ENCODE measurements at places on chromosomes 5 and 9. TPM values are rescaled to one million over a fixed set of nuclear protein-coding genes. Genes with fewer than 3 reads are reported as not detected.
A peak's percentile ranks its signal among the peaks of the same experiment; 100 is the strongest.

DNA sequence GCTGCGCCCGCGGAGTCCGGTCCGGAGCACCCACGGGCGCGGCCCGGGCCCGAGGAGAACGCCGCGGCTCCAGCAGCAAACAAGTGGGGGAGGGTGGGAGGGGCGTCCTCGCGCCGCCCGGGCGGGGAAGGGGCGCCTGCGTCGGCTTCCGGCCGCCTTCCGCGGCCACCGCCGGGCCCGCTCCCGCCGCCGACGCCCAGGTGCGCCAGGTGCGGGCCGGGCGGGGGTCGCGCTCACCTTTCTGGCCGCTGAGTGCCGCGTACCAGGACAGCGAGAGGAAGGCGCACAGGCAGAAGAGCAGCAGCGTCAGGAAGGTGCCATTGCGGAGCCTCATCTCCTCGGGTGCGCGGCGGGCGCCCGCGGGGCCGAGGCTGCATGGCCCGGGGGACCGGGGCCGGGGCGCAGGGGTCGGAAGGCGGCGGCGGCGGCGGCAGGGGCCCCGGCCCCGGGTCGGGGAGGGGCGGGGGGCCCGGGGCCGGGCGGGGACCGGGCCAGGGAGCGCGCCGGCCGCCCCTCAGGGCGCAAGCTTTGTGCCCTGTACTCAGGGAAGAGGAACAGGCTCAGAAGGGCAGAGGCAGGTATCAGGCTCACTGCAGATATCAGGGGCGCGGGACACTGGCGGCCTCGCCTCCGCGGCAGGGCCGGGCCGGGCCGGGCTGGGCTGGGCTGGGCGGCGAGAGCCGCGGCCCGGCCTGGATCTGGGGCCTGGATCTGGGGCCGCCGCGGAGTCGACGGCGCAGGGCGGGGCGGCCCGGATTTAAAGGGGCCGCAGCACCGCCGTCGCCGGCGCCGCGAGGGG lies at the start of gene MGAT4B:
Gene MGAT4B (minus strand): TSS at position 617 of the 799 bp plus-strand sequence. CDS start 283 bp downstream, at position 334.
- peak; percentile 93 for DNase-seq
- no peaks in the 10 kb centered on the region for H3K36me3 ChIP-seq
- peak within 1 kb of the TSS; percentile 84 for H3K4me3 ChIP-seq

DNA sequence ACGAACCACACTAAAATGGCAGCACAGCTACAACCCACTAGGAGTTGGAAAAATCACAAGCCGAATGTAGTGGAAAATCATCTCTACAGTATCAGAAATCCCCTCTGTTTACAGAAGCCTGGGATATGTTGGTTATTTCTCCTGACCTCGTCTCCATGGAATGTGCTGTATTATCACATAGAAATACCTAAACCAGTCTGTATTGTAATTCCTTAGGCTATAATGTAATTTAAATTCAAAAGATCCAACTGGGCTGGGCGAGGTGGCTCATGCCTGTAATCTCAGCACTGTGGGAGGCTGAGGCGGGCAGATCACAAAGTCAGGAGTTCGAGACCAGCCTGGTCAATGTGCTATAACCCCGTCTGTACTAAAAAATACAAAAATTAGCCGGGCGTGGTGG lies 244.8 kb upstream of the MPDZ start:
- H3K36me3 ChIP-seq: no peaks in the 10 kb centered on the region
- H3K27ac ChIP-seq: no peak overlapping the region
- DNase-seq: no peak
- no peak overlapping the region for H3K4me3 ChIP-seq
- peaks cover 11% of the 10 kb centered on the region for H3K27me3 ChIP-seq

GRCh38 chr9:14532456-14533115 lies 160.6 kb downstream of the ZDHHC21 start:
- no peak overlapping the region for H3K27ac ChIP-seq
- no peaks in the 10 kb centered on the region for H3K4me1 ChIP-seq
- no peak overlapping the region for H3K4me3 ChIP-seq
- peak; percentile 39 for DNase-seq

- peaks cover 43% of the 10 kb centered on the region for H3K4me1 ChIP-seq
- H3K36me3 ChIP-seq: peaks cover 37% of the 10 kb centered on the region
- H3K4me3 ChIP-seq: peak overlapping the region; percentile 98
- DNase-seq: no peak
Measured at GRCh38 chr9:35687972-35688557, 1.7 kb downstream of the TPM2 start.

Gene SPATA31A3
- polyA plus RNA-seq: not detected

Gene WASHC1
- polyA plus RNA-seq: 9.0 TPM
